ENCODE measurements at places on chromosomes 2 and 18.

GRCh38 chr2:145220496-145220895 lies 700.6 kb upstream of the ZEB2 start:
- DNase-seq, result no peak

DNA sequence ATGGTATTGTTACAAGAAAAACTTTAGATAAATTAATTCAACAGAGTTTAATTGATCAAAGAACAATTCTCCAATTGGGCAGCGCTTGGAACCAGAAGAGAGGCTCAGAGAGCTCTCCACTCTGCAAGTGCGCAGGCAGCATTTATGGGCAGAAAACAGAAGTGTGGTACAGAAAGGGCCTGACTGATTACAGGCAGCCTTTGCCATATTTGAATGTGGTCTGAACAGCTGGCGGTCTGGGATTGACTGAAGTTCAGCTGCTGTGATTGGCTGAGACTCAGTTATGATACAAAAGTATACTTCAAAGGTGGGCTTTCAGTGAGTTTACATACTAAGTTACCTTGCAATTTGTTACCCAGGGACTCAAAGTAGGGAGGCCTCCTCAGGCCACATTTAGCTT lies 301.3 kb upstream of the ID2 start:
- DNase-seq, result no peak

GRCh38 chr18:48129621-48130082 lies 199.2 kb upstream of the SMAD2 start:
- DNase-seq, result no peak

DNA sequence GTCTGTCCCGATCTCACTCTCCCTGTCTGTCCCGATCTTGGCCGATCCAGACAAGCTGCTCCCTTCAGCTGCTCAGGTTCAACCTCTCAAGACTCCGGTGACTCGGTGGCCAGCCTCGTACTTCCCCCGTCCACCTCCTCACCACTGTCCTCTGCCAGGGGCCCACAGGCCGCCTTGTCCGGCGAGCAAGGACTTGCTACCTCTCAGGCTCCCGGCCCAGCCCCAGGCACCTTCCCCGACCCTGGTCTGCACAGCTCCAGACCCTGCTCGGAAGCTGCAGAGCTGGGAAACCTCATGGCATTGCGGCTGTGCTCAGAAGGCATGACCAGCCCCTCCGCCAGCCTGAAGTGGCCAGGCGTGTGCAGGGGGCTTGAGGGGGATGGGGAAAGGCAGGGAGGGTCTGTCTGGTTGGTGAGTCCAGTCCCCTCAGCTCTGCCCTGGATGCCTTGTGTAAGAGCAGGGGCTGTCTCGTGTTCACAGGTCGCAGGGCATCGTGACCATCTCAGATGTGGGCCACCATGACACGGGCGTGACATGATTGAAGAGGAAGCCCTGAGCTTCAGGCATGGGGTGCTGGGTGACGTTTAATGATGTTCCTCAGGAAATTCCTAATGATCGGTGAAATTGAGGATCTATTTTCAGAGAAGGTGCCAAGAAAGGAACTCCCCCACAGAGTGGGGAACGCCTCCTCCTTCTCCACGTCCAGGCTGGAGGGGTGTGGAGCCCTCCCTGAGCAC lies 121.2 kb upstream of the CTDP1 start:
- no peak for DNase-seq

DNA sequence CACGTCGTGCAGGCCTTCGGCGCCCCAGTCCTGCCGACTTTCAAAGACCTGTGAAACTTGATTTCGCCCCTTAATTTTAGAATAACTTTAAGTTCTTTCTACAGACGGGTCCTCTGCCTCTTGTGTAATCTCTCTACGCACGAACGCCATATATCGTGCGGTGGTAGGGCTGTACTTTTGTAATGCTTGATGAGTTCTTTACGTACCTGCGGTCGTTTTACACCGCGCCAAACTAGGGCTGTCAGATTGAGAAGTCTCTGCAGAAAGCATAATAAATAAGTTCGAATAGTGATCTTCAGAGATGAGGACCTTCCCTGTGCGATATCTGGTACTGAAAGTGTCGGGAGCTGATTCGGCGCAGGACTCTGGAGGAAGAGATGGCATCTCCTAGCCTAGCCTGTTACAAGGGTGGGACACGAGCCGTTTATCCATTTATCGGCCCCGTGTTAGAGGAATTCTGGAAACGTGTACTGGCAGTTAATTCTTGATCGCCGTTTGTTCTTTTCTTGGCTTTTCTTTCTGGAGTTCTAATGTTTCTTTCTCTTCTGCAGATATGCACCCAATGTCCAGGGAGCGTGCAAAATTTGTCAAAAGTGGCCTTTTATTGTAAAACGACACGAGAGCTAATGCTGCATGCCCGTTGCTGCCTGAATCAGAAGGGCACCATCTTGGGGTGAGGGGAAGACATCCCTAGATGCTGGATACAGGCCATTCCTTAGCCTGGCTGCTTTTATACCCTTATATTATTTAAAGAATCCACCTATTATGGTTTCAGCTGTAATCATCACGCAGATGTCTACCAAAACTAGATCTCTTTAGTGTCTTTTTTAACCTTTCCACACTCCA lies 781 bp upstream of the SLC5A6 start:
- DNase-seq, result no peak

GRCh38 chr18:78561757-78562510 lies 417.7 kb upstream of the SALL3 start:
- DNase-seq, result no peak

- no peak for DNase-seq
Measured at GRCh38 chr2:187842978-187843847, 289.0 kb upstream of the TFPI start.

DNA sequence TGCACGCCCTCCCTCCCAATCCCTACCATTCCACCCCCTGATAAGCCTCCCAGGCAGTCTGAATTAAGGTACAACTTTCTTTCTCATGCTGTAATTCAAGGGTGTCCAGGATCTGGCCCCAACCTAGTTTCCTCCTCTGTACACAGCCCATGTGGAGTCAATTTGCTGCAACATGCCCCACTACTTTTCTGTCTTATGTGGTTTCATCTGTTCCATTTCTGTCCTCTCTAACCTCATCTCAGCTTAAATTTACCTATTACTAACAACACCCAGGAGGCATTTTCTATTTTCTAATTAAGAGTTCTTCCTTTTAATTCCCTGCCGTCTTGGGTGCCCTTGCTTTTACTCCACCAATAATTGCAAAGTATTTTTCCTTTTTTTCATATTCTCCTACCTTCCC lies 10.0 kb downstream of the PPP4R1 start:
- no peak for DNase-seq

- no peak for DNase-seq
Measured at GRCh38 chr2:61770298-61770697, 83.6 kb downstream of the FAM161A start.

GRCh38 chr2:41668529-41668928 lies 379.3 kb upstream of the PKDCC start:
- DNase-seq, result no peak

DNA sequence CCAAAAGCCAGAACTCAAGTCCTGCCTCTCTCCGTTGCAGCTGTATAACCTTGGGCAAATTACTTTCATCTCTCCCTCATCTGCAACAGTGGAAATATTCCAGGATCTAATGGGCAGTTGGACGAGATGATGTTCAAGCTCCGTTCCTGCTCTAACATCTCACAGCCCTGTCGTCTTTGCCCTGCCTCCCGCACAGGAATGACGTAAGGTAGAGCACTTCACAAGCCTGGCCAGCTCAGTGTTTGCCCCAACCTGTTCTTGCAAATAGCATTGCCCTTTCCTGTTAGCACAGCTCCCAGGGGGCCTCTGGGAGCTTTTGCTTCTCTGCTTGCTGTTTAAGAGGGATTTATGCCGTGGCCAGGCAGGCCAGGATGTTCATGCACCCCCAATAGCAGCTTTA lies 107.9 kb downstream of the KLHL29 start:
- DNase-seq, result no peak

GRCh38 chr2:47617523-47618271 lies 165.2 kb upstream of the MSH6 start:
- no peak for DNase-seq

- no peak for DNase-seq
Measured at GRCh38 chr2:37827911-37828511, 97.1 kb upstream of the RMDN2 start.

DNA sequence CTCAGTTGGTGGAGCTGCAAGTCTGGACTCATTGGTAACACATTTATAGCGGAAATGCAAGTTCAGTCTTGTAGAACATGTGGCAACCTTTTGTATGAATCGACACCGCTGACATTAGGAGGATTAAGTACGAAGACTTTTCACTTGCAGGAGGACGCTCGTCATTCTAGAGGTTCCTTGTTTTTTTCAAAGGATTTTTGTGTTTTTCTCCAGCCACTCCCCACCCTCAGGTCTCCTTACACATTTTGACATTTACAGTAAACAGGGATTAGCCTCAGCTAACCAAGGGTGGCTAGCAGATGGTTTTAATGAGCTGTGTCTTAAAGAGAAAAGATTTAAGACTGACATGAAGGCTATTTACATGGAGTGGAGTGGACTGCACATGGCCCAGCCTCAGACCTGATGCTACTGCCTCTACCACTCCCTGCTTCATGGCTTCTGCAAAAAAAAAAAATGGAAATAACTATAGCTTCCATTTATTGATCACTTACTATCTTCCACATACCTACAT lies 173.8 kb downstream of the TRIB2 start:
- no peak for DNase-seq

GRCh38 chr2:233081731-233082221 lies 21.6 kb downstream of the INPP5D start:
- DNase-seq, result no peak

DNA sequence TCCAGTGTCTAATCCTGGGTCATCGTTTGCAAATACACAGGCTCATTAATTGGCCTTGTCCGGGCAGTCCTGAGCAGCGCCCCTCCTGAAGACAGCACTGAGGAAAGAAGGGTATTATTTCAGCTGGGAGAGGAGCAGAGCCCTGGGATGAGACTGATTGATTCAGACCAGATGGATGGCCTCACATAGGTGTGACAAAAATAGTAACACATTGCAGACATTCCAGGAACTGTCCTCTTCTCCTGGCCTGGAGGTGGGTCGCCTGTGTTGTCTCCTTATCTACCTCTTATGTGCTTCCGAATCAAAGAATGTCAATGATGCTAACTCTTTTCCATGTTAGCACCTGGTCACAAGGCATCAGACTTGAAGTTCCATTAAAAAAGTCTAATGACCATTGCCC lies 45.9 kb downstream of the ZEB2 start:
- DNase-seq, result no peak

GRCh38 chr2:24365051-24365450 lies 4.7 kb upstream of the ITSN2 start:
- no peak for DNase-seq

DNA sequence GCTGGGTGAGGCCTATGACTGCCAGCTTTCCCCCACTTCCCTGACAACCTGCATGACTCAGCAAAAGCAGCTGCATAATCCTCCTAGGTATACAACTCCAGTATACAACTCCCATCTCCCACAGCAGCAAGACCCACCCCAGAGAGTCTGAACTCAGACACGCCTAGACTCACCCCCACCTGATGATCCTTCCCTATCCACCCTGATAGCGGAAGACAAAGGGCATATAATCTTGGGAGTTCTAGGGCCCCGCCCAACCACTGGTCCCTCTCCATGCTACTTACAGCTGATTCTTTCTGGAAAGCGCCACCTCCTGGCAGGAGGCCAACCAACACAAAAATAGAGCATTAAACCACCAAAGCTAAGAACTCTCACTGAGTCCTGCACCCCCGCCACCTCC lies 296.5 kb downstream of the DCC start:
- no peak for DNase-seq

GRCh38 chr2:42498497-42498896 lies 4.7 kb upstream of the KCNG3 start:
- no peak for DNase-seq

- no peak for DNase-seq
Measured at GRCh38 chr18:55547705-55548056, 40.3 kb downstream of the TCF4 start.

- no peak for DNase-seq
Measured at GRCh38 chr2:217966423-217967070, 36.2 kb downstream of the TNS1 start.

DNA sequence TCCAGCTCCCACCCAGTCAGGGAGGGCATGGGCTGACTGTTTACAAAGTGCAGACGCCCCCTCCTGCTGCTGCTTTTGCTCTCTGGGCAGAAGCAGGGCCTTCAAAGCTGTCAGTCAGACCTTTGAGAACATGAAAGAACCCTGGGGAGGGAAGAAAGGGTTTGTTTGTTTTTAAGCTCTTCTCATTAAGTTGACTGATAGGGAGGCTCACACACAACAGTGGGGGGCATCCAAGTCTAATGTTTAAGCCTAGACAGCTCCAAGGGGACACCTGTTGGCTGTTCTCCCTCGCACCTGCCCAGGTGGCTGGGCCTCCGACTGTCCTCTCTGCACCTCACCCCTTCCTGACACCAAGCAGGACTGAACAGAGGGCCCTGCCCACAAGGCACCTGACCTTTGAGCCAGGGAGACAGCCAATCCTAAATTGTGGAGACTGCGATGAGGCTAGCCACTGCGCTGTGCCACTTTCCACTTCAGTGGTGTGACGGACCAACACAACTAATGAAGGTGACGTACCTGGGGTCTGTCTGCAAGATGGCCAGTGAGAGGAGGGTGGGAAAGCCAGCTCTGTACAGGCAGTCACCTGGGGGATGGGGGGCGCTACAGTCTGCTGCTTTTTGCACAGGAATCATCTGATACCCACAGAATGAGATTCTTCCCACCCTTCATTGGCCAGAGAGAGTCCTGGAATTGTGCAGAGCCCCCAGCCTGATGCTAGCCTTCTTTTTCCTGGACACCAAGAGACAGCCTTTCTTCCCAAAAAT lies 16.3 kb downstream of the ST6GAL2 start:
- no peak for DNase-seq

- no peak for DNase-seq
Measured at GRCh38 chr2:12797815-12798214, 81.1 kb downstream of the TRIB2 start.

DNA sequence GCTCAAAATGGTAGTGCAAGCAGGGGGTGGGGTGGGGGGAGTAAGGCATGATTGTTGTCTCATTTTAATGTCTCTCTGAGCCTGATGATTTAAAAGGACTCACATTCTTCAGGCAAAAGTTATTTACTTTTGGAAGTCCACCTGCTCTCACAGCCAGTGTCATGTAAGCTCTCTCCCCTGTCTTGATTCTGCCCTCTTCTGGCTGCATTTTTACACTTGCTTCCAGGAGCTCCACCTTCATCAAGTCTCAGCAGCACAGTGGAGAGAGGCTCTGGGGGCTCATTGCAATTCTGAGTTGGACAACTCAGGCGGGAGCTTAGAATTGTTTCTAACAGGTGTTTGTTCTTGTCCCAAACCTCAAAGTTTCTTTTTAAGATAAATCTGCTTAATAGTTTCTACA lies 39.2 kb downstream of the GNAL start:
- DNase-seq, result no peak

DNA sequence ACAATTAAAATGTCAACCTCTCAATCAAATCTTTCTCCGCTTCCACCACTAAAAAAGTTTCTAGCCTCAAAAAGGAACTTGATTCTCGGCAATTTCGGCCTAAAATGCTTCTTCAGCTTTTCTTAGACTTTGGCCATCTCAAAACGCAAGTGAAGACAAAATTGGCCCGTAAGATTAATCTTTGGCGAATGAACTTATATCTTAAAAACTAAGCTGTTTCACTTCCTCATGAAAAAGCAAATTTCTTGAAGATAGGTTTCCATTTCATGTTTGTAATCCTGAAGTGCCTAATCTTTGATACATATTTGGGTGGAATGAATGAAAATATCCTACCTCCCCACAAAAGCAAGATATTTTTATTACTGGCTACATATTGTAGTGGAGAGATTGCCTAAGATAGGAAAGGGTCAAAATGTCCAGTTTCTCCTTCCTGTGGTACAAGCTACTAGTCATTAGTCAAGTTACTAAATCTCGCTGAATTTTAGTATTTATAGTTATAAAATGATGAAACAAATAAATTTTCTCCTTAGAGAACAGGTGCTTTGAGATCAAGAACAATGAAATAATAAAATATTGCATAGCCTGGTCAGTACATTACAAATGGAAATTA lies 85.4 kb upstream of the ZEB2 start:
- no peak for DNase-seq

All from stimulated activated CD4-positive, alpha-beta T cell treated with anti-CD3 and anti-CD28 coated beads, Interleukin-1b, Interleukin-23, amount 100 ng/mL, for 1 hour (primary cell).